ENCODE measurements at places on chromosomes 1 and 21.

DNA sequence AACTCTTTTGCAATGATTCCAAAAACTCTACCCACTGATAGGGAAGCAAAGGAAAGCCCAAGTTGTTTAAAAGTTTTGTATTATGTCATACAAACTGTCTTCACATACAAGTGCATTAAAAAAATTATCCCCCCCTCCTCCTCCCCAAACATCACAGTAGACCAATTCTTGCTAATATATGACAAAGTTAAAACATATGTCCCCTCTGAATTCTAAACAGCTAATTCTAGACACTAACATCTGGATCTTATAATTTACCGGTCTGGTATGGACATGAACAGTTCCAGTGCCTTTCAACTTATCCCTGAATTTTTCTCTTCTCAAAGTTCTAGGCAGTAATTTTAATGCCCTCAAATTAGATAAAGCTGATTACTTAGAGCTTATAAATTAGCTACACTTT is 13.4 kb downstream of the RIT1 start:
- no peak for DNase-seq

GRCh38 chr1:53539226-53539625 is 80.0 kb downstream of the DMRTB1 start:
- no peak for DNase-seq

DNA sequence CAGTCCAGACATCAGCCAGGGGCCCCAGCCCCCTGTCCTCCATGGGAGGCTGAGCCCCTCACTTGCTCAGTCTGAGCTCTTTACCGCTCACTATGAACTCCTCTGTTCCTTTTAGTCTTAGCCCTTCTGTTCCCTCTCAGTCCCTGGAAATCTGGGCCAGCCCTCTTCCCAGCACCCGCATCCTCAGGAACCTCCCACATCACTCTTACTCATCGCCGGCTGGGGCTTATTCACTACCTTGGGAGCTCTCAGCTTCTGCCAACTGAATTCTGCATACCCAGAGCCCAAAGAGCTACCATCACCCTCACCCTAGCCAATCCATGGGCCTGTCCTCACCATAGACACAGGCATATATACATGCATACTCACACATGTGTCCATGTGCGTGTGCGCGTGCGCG is 11.5 kb downstream of the KNCN start:
- no peak for DNase-seq

GRCh38 chr1:15257309-15257708 is 10.3 kb downstream of the FHAD1 start:
- DNase-seq, result no peak

- DNase-seq, result no peak
Observed at GRCh38 chr1:99347041-99347684, 82.9 kb downstream of the PLPPR4 start.

- DNase-seq, result no peak
Observed at GRCh38 chr1:176206006-176206960, 803 bp downstream of the COP1 start.

DNA sequence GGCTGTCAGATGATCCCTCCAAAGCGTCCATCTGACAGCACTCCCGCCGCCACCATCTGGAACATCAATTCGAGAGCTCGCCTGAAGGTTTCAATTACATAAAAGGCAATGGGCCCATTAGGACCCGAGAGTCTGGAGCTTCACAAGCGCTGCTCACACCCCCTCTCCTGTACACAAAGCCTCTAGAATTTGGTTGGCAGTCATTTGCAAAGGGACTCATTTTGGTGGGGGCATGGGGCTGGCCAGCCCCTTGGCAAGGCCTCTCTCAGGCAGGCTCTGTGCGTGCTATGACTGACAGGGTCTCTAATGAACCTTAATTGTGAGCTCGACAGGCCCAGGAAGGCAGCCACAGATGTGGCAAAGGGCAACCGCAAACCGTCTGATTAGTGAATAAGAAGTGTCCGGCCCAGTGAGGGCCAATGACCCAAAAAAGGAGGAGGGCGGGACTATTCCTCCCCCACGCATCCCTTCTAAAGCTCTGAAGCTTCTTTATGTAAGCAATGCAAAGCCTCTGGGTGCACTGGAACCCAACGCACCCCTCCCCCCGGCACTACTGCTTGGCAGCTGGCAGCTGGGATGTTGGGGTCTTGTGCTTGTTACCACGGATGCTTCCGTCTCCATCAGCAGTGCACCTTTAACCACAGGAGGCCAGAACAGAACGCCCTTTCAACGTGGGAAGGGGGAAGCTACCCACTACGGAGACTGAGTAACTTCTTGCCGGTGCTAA is 79.4 kb downstream of the CAPZB start:
- DNase-seq, result no peak

GRCh38 chr1:23166854-23167253 is 1.8 kb downstream of the LUZP1 start:
- DNase-seq, result no peak

DNA sequence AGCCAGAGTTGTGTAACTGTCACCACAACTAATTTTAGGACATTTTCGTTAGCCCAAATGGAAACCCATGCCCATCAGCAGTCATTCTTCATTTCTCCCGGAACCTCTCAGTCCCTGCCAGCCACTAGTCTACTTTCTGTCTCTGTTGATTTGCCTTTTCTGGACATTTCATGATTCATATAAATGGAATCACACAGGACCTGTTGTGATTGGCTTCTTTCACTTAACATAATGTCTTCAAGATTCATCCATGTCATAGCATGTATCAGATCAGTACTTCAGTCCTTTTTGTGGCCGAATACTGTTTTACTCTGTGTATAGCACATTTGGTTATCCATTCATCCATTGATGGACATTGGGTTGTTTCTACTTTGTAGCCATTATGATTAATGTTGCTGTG is 7.1 kb downstream of the SLC66A1 start:
- DNase-seq, result no peak

GRCh38 chr21:43858806-43859648 is 6.0 kb upstream of the AGPAT3 start:
- DNase-seq, result no peak

DNA sequence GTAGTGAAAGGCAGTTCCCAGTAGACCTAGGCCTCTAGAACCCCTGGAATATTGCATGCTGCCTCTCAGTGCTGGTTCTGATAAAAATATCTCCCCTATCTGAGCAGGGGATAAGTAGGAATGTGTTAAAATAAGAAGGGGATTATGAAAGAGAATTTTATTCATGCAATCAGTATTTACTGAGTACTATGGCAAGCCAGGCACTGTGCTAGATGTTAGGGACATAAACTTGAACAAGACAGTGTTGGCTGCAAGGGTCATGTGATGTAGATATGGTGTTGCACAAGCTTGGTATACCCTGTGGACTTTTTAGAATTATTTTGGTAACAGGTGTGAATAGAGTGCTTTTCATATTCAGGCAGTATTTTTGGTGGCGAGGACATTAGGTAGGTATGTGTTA is 23.6 kb downstream of the NOS1AP start:
- no peak for DNase-seq

DNA sequence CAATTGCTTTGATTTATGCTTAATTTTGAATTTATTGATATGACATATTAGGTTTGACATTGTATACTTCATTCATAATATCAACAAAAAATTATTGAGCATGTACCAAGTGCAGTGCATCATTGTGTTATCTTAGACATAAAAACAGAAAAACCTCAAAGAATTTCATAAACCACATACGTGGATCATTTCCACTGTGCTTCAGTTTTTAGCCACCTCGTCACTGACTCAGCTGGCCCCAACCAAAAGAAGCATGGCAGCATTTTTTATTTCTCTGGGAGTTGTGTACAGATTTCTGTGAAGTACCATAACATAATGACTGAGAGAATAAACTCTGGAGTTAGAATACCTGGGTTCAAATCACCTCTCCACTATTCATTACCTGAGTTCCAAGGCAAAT is 95.6 kb upstream of the C1orf87 start:
- DNase-seq, result no peak

DNA sequence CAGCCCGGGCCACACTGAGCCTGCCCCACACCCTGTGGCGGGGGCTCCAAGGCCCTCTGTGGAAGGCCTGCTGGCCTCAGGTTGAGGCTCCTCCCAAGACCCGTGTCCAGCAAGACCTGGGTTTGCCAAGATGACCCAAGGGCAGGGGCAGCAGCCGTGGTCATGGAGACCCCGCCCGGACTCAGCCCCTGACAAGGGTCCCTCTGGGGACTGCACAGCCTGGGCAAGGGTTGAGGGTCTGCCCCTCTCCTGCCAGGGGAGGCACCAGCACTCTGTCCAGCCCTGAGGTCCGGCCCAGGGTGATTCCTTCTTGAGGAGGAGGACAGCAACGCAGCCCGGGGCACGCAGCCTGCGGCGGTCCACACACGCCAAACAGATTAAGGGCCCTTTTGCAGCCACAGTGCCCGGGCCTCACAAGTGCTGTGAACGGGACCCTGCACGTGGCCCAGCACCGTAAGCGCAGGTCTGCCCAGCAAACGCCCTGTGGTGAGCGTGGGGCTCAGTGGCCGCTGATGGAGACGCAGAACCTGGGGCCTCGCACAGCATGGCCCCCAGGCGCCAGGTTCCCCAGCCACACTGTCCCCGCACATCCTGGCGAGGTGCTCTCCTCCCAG is 3.4 kb downstream of the SPATC1L start:
- no peak for DNase-seq

DNA sequence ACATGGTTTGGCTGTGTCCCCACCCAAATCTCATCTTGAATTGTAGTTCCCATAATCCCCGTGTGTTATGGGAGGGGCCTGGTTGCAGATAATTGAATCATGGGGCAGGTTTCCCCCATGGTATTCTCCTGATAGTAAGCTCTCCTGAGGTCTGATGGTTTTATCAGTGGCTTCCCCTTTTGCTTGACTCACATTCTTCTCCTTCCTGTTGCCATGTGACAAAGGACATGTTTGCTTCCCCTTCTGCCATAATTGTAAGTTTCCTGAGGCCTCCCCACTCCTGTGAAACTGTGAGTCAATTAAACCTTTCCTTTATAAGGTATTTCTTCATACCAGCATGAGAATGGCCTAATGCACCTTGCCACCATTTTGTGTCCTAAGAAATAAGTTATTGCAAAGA is 415.0 kb downstream of the COL11A1 start:
- no peak for DNase-seq

DNA sequence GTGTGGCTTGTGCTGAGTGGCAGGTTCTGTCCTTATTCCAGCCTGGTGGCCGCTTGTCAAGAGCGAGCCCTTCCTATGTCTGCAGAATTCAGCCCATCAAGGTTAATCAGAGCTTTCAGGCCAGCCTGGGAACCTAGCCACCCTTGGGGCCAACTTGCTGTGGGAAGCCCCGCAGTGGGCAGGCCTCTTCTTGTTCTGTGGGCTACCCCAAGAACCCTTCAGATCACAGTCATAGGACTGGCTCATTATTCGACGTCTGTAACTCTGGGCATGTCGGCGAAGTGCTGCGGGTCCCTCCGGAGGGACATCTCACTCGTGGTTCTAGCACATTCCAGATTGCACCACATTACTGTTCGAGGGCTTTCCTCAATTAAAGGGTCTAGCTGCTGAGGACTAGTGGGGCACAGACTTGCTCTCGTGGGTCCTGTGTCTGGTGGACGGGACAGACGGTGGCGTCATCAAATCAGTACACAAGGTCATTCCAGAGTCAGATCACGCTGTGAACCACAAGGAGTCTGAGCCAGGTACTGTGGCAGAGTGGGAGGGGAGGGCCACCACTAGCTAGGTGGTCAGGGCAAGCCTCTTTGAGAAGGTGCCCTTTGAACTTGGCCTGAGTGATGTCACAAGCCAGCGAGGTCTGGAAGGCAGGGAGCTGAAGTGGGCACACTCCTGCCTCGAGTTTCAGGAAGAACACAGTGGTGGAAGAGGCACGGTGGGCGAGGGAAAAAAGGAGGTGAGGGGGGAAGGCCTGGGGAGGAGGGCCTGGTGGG is 20.3 kb upstream of the TNFRSF1B start:
- DNase-seq, result no peak

- DNase-seq, result no peak
Observed at GRCh38 chr1:70503358-70503757, 92.3 kb downstream of the CTH start.

- no peak for DNase-seq
Observed at GRCh38 chr1:227244339-227245118, 73.8 kb downstream of the CDC42BPA start.

GRCh38 chr1:10664251-10664650 is 132.2 kb downstream of the CASZ1 start:
- no peak for DNase-seq

GRCh38 chr1:89356658-89357400 is 7.0 kb upstream of the GBP6 start:
- no peak for DNase-seq

GRCh38 chr1:239457491-239458143 is 71.2 kb downstream of the CHRM3 start:
- no peak for DNase-seq

DNA sequence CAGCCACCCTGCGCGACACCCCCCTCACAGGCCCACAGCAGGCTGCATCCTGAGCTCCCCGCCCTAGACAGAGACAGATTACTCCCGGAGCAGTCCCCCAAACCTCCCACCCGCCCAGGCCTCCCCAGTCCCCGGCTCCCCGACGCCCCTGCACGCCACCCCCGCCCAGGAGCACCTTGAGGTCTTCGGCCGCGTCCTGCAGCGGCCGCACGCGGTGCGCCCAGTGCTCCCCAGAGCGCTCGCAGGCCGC is 731 bp downstream of the TRIM11 start:
- no peak for DNase-seq

DNA sequence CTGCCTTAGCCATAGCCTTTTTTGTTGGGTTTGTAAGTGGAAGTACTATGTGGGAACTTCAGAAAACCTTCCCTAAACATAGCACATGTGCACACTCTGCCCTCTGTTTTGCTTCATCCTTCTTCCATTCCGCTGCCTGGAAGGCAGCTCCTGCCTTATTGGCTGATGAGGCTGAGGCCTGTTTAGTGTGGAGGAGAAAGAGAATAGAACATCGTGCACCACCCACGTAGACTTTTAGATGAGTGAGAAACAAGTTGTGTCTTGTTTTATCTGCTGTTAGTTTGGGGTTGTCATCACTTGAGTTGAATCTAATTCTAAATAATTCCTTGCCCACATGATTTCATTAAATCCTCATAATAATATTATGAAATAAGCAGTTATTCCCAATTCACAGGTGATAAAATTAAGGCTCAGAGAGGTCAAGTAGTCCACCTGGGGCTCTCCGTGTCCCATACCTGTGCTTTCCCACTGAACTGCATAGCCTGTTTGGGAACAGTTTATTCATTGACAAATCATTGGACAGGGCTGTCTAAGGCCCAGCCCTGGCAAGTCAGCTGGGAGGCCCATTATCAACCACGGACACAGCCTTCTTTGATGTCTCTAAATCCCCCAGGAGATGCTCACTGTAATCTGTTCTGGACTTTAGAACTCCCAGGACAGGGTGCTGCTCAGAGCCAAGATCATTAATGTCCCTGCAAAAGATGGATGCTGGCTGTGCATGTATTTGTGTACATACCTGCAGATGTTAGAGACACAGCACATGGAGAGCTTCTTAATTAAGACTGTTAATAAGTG is 93.0 kb downstream of the ABCA4 start:
- DNase-seq, result no peak

DNA sequence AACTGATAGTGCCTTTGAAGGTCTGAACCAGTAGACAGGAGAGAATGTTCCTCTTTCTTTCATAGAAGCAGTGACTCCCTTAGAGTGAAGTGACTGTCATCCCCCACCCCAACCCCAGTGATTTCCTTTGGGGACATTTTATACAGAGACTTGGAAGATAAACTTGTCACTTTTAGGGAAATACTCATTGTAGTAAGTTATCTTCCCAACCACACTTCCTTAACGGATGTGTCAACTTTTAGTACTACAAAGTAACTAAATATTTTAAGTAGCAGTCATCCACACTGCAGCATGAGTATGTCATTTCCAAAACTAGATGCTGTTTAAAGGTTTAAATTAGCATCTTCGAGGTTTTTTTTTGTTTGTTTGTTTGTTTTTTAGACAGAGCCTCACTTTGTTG is 13.7 kb downstream of the LRRC8B start:
- DNase-seq, result no peak

Data from T-helper 9 cell (primary cell).